ENCODE measurements at places on chromosomes 2 and 18.

DNA sequence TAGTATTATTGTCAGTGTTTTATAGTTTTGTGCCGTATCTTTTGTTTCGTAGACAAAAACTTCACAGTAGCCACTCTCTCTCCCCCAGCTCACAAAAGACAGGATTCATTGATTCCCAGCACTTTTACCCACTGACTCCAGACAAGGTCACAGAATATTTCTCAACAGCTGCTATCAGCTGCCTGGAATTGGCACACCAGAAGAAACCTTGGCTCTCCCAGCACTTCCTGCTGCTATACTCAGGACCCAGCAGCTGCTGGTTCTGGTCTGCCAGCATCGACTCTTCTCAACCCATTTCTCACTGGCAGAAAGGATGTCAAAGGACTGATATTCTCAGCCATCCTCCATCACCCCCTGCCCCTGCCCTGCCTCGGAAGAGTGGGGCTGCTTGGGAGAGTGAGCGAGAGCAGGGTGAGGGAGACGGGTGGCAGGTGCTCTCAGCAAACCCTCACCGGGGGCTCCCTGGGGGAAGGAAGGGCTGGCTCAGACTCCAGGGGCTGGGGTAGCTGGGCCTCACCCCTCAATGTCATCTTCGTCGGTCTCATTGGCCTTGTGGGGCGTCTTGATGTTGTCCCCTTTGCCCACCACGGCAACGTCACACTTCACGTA, 6.1 kb upstream of the OTOF start:
- no peak for DNase-seq

DNA sequence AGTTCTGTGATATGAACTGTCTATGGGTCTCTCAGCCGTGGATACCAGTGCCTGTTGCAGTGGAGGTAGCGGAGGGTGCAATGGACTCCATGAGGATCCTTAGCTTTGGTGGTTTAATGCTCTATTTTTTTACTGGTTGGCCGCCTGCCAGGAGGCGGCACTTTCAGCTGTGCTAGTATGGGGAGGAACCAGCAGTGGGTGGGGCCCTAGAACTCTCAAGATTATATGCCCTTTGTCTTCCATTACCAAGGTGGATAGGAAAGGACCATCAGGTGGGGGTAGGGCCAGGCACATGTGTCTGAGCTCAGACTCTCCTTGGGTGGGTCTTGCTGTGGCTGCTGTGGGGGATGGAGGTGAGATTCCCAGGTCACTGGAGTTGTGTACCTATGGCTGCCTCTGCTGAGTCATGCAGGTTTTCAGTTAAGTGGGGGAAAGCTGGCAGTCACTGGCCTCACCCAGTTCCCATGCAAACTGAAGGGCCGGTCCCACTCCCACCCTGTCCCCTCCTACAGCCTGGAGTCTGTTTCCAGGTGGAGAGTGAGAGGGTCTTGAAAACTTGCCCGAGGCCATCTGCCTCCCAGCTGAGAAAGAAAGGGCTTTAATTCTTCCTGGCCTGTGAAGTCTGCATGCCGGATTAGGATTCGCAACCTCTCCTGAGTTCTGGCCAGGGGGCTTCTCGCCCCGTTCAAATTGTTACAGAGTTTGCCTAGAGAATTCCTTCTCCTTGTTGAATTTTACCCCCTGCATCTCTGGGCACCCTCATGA, 14.5 kb downstream of the KCNS3 start:
- no peak for DNase-seq

DNA sequence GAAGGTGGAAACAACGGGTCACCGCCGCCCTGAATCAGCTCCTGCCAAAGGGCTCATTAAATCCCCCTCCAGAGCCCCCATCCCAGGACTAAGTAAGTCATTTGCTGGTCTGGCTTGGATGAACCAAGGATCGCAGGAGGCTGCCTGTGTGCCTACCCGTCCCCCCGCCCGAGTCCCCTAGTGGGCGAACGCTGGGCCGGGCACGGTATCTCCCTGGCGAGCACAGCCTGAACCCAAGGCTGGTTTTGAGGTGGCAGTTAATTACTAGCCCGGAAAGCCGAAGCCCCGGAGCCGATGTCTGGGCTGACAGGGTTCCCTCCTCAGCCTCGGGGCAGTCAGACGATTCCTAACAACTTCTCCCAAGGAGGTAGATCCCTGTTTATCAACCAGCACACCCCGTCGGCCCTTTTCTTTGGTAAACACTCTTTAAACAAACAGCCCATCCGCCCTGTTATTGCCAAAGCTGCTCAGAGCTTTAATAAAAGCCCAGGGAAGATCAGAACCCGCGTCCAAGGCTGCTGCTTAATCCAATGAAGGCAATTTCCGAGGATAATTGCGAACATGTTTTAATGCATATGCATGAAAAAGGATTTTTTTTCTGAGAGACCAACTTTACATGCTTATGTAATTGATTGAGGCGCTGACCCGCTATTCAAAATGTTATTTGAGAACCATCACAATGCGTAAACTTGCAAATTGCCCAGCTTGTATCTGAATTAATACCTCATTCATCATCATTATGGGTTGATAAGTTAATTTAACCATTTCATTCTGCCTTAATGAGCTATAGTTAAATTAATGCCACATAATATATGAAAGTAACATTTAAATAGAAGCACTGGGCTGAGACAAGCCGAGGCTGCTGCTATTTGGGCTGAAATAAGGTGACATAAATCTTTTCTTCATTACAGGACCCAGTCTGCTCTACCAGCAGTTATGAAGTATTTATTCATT, 10.5 kb downstream of the EVX2 start:
- no peak for DNase-seq

- DNase-seq = no peak
Observed at GRCh38 chr2:39737661-39738060, 41.4 kb downstream of the THUMPD2 start.

DNA sequence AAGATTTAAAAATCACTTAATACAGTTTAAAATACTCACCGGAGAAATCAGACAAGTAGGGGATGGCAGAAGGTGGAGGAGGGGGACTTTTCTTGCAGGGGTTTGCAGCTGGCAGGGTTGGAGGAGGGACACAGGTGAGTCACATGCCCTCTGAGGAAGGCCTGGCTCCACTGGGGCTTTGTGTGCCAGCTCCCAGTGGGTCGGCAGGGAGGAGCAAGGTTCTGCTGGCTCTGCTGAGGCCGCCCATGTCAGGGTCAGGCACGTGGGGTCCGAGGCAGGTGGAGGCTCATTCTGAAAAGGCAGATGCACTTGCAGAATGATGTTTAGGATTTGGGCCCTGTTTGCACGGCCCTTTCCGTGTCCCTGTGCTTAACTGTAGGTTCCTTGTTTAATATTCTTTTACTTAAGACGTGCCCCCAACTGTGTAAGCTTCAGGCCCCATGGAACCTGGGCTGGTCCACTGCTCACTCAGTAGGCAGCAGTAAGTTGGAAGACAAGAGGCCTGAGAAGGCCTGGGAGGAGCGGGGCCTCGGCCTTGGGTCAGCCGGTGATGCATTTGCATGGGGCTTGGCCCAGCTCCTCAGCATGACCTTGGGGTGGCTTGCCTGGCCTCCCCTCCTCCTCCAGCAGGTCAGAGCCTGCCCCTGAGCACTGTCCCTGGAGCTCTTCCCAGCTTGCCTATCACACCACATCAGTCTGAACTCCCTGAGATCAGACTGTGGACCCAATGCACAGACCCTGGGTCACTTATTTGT, 141.0 kb downstream of the GLI2 start:
- no peak for DNase-seq

GRCh38 chr2:144643537-144644336, 123.8 kb upstream of the ZEB2 start:
- DNase-seq = no peak

DNA sequence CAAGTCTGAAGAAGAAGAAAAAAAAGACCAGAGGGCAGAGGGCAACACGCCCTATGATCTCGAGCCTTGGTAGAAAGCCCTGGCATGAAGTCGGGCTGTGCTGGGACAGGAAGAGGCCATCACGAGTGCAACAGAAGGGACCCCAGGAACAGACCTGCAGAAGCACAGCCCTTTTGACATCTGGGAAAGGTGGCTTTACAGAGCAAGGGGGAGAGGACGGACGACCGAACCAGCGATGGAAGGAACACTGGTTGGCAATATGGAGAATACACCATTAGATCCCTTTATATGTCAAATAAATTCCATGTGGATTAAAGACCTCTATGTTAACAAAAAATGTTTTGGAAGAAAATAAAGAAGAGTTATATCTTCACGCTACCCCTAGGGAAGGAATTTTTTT, 10.7 kb downstream of the KIF1A start:
- DNase-seq = no peak

DNA sequence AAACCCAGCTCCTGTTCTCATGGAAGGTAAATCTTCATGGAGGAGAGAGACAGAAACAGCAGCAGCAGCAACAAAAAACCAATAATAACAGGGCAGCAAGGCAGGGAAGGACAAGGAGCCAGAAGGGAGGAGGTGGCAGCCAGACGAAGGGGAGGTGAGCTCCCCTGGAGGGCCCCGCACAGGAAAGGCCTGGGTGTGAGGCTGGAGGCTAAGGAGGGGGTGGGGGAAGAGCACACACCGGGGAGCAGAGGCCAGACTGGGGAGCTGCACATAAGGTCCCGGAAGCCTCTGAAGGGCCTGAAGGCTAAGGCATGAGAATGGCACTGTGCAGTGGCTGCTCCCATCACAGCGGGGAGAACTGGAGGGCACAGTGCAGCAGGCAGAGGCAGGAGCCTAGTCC, 94.8 kb upstream of the SMAD7 start:
- DNase-seq = no peak

- DNase-seq = no peak
Observed at GRCh38 chr2:3456125-3456524, 63.2 kb downstream of the ADI1 start.

GRCh38 chr2:52904355-52904891, 863.2 kb upstream of the CHAC2 start:
- no peak for DNase-seq

- DNase-seq = no peak
Observed at GRCh38 chr2:74876081-74876886, 42.4 kb downstream of the HK2 start.

DNA sequence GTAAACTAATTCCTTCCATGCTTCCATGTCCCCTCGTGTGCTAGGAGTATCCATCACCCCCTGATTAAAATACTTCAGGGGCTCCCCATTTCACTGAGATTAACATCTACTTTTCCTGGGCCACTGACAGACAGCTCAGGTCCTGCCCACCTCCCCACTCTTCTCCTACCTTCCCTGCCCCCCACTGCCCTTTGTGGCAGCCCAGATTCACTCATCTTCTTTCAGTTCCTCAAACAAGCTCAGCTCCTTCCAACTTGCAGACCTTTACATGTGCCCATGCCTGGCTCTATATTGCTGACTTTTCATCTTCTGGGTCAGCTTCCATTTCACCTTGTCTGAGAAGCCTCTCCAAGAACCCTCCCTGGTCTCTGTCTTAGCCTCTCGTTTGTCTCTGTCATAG, 12.0 kb downstream of the RUFY4 start:
- DNase-seq = no peak

DNA sequence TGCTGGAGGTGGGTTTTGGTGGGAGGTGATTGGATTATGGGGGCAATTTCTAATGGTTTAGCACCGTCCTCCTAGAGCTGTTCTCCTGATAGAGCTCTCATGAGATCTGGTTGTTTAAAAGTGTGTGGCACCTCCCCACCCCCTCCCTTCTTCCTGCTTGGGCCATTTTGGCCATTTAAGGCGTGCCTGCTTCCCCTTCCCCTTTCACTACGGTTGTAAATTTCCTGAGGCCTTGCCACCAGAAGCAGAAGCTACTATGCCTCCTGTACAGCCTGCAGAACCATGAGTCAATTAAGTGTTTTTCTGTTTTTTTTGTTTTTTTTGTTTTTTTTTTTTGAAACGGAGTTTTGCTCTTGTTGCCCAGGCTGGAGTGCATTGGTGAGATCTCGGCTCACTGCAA, 335.7 kb upstream of the HS6ST1 start:
- no peak for DNase-seq

- DNase-seq = no peak
Observed at GRCh38 chr2:234699456-234699855, 202.6 kb upstream of the ARL4C start.

DNA sequence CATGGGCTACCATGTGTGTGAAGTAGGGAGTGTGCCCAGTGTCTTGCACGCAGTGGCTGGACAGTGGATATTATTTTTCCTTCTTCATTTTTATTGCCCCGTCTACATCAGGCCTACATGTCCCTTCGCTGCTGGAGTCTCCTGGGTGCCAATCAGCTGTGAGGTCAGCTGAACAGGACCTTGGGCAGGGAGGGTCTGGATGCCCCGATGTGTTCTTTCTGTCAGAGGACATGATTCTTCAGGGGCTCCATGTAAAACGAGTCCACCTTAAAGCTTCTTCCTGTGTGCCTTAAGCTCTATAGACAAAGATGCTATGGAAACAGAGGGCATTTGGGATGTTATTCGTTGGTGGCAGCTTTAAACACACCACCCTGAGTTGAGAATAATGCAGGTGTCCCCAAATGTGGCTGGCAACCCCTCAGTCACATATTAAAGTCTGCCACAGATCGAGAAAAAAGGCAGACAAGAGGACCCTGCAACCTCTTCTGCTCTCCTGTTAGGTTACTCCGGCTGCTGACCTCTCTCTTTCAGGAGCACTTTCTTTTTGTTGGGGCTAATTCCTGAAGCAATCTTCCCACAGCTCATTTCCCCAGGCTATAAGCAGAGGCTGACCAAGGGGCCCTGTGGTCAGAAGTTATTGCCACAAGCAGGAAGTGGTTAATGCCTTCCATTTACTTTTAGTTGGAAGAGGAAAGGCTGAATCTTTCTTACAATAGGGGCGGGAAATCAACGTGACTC, 20.0 kb downstream of the GREB1 start:
- no peak for DNase-seq

DNA sequence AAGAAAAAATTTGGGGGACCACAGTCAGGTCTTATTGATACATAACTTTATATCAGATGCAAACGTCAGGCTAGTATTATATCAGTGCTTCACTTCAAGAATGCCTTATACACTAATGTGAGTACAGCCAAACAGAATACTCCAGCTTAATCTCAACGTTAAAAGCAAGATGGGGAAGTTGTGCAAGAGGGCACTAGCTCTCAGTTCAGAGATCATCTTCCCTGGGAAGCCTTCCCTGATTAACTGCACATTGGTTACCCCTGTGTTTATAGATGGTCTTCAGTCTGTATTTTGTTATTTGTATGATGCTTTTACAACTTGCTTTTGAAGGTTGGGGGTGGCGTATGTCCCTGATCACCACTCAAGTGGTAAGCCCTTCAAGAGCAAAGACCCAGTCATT, 11.4 kb downstream of the EPAS1 start:
- DNase-seq = no peak

GRCh38 chr2:208984376-208985090, 439.3 kb upstream of the MAP2 start:
- no peak for DNase-seq

GRCh38 chr2:37555457-37555856, 116.0 kb downstream of the CDC42EP3 start:
- no peak for DNase-seq
